Cortex of kidney (tissue), 1 donor: ENCODE measurements at places on chromosomes 16 and 17.

- no peak for DNase-seq
Observed at GRCh38 chr17:82528484-82529265, 9.1 kb downstream of the FOXK2 start.

DNA sequence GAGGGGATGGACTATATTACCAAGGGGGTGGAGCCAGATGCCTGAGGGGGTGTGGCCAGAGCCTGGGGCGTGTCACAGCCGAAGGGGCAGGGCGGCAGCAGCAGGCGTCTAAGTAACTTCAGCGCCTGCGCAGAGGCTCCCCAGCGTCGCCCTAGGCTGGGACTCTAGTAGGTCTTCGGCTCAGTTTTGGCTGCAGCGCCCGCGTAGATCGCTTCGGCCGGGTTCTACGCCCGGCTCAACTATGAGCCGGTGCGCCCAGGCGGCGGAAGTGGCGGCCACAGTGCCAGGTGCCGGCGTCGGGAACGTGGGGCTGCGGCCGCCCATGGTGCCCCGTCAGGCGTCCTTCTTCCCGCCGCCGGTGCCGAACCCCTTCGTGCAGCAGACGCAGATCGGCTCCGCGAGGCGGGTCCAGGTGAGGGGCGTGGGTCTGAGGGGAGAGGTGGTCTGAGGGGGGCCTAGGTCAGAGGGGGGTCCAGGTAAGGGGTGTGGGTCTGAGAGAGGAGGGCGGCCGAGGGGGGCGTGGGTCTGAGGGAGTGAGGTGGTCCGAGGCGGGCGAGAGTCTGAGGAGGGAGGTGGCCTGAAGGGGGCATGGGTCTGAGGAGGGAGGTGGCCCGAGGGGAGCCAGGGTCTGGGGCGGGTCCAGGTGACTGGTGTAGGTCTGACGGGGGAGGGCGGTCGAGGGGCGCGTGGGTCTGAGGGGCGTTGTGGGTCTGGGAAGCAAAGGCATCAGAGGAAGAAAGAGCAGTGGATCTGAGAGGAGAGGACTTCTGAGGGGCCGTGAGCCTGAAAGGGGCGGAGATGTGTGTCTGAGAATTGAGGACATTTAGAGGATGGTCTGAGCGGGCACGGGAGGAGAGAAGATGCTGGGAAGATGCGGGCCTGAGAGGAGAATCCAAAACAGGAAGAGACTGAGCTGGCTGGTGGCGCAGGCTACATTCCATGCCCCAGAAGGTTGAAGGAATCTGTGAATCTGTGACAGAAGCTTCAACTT lies at the start of gene LPCAT2:
Gene LPCAT2 (plus strand): TSS at position 132 of the 991 bp plus-strand sequence. CDS start 110 bp downstream, at position 242.
- DNase-seq, result no peak

- no peak for DNase-seq
Observed at GRCh38 chr16:7303052-7303610, 29.5 kb upstream of the RBFOX1 start.

GRCh38 chr16:4272114-4272956 lies 488 bp downstream of the TFAP4 start:
- no peak for DNase-seq

GRCh38 chr16:8858994-8859912 lies 9.6 kb downstream of the CARHSP1 start:
- DNase-seq, result no peak

DNA sequence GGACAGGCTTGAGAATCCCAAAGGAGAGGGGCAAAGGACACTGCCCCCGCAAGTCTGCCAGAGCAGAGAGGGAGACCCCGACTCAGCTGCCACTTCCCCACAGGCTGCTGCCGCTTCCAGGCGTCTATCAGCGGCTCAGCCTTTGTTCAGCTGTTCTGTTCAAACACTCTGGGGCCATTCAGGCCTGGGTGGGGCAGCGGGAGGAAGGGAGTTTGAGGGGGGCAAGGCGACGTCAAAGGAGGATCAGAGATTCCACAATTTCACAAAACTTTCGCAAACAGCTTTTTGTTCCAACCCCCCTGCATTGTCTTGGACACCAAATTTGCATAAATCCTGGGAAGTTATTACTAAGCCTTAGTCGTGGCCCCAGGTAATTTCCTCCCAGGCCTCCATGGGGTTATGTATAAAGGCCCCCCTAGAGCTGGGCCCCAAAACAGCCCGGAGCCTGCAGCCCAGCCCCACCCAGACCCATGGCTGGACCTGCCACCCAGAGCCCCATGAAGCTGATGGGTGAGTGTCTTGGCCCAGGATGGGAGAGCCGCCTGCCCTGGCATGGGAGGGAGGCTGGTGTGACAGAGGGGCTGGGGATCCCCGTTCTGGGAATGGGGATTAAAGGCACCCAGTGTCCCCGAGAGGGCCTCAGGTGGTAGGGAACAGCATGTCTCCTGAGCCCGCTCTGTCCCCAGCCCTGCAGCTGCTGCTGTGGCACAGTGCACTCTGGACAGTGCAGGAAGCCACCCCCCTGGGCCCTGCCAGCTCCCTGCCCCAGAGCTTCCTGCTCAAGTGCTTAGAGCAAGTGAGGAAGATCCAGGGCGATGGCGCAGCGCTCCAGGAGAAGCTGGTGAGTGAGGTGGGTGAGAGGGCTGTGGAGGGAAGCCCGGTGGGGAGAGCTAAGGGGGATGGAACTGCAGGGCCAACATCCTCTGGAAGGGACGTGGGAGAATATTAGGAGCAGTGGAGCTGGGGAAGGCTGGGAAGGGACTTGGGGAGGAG lies at the start of gene CSF3:
Gene CSF3 (plus strand): TSS at position 436 of the 993 bp plus-strand sequence. CDS start 35 bp downstream, at position 471.
- no peak for DNase-seq

GRCh38 chr17:9845306-9845705 lies 19.6 kb downstream of the GLP2R start:
- DNase-seq, result no peak

DNA sequence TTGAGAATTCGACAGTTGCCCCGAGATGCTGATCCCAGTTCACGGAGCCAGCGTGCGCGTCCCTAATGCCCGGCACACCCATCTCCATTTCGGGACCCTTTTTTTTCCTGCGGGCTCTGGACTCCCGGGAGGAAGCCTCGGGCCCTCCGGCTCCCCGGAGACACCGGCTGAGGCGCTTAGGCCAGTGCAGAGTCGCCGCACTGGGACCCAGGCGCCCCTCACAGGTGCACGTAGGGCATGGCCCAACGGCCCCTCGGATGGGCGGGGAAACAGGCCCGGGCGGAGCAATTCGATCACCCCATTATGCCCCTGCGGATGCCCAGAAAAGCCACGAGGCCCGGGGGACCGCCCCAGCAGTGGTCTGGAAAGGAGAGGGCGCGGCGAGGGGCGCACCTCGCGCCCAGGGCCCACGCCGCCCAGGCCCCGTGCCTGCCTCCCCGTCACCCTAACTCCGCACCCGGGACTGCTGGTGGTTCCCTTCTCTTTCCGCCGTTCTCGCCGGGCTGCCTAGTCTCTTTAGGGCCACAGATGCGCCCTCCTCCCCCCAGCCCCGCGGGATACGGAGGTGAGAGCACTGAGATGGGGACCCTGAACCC lies 18.5 kb upstream of the ZFHX3 start:
- no peak for DNase-seq

GRCh38 chr17:16493531-16494046 lies 1.6 kb upstream of the LRRC75A start:
- DNase-seq, result no peak

GRCh38 chr17:50057521-50057991 lies 1.6 kb downstream of the ITGA3 start:
- no peak for DNase-seq

- no peak for DNase-seq
Observed at GRCh38 chr17:78378225-78379130, at the start of gene PGS1. Gene PGS1 (plus strand): TSS chr17:78378649. CDS start chr17:78378666, 17 bp downstream.
